Stimulated activated CD8-positive, alpha-beta memory T cell treated with anti-CD3 and anti-CD28 coated beads, Interleukin-4, amount 100 ng/mL, for 1 hour (primary cell): ENCODE measurements at places on chromosomes 4 and X.

GRCh38 chrX:23066588-23067281 lies 67.0 kb downstream of the DDX53 start:
- no peak for DNase-seq

DNA sequence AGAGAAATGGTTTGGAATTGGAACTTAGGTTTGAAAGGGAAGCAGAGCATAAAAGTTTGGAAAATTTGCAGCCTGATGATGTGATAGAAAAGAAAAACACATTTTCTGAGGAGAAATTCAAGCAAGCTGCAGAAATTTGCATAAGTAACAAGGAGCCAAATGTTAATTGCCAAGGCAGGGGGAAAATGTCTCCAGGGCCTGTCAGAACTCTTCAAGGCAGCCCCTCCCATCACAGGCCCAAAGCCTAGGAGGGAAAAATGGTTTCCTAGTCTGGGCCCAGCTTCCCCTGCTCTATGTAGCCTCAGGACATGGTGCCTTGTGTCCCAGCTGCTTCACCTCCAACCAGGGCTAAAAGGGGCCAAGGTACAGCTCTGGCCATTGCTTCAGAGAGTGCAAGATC lies 21.2 kb upstream of the DUSP21 start:
- no peak for DNase-seq

- no peak for DNase-seq
Observed at GRCh38 chrX:4129626-4130025, 416.2 kb upstream of the PRKX start.

DNA sequence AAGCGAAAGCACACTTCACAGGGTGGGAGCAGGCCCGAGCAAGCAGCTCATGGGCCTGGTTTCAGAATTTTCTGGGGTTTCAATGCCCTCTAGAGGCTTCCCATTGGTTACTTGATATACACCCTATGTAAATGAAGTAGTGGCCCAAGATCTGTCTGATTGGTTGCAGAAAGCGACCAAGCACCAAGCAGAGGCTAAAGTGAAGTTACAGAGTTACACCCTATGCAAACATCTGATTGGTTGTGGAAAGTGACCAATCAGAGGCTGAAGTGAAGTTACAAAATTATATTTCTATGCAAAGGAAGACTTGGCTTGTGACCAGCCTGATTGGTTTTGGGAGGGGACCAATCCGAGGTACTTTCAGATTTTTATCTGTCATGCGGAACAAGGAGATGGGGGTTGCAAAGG lies 8.2 kb downstream of the FHIP1A start:
- no peak for DNase-seq

DNA sequence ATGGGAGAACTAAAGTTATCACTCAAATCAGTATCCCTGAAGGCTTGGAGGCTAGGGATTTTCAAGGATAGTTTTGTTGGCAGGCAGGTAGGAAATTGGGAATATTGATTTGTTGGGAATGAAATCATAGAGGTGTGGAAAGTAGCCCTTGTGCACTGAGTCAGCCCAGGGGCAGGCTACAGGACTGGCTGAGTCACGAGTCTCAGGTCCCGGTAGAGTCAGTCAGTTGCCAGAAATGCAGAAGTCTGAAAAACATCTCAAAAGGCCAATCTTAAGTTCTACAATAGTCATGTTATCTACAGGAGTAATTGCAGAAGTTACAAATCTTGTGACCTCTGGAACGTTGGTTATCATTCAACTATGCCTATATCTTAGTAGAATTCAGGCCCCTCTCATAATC lies 153.1 kb downstream of the GC start:
- no peak for DNase-seq

DNA sequence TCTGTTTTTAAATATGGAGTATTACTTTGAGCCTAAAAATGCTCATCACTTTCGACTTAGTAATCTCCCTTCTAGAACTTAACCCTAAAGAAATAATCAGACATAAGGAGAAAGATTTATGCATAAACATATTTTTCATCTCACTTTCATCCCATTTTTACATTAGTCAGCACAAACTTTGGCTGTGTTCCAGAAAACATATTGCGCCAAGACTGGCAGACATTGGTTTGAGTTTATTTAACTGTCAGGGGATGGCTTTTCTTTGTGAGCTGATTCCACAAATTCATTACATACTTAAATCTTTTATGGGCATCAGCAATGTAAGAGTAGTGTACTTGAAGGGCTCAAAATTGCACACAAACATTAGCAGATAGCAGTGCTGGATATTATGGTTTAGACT lies 23.7 kb downstream of the MAOA start:
- DNase-seq, result no peak

DNA sequence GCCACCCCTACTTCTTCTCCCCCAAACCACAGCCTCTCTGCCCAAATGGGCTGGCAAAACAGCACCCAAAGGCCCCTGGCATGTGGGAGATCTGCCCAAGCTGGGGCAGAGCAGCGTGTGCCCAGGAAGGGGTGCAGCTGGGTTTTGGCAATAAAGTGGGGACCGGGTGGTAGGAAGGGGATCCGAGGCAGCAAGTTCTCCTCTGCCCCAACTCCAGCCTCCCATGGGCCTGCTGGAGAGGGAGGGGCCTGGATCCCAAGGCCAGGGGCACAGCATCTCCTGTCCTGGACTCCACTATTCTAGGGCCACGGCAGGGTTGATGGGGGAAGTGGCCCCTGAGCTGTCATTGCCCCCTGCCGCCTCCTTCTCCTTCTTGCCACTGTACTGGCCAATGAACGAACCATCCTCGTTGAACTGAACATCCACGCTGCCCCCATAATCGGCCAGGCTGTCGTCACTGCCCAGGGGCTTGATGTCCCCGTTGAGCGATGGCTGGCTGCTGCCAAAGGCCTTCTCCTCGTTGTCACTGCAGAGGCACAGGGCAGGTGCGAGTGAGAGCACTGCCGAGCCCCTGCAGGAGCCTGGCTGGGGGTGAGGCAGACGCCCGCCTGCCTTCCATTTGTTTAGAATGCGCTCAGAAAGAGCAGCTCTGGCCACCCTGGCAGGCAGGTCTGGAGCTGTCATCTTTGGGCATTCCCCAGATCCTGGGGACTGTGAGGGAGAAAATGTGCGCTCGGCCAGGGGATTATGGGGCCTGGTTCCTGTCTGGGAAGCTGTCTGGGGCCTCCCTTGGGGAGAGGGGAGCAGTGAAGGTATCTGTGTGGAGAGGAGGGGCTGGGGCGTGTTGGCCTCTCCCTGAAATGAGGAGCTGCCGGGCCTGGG lies 23.4 kb downstream of the L1CAM start:
- no peak for DNase-seq

DNA sequence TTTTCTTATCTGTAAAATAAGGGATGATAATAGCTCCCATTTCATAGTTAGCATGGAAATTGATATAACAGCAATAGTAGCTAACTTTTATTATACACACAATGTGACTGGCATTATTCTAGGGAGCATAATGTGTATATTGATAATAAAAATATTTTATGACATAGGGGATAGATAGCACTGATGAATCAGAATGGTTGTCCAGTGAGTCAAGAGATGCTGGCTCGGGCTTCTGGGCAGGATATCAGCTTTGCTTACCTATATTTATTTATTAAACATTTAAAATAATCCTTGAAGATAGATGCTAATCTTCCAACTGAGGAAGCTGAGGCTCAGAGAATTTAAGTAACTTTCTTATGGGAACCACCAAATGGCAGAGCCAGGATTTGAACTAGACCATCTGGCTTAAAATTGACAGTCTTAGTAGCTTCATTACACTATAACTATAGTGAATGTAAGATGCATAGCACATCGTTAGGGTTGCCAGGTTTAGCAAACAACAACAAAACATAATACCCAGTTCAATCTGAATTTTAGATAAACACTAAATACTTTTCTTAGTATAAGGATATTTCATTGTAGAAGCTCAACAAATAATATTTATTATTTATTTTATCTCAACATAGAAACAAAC lies 2.7 kb downstream of the AFP start:
- DNase-seq, result no peak

DNA sequence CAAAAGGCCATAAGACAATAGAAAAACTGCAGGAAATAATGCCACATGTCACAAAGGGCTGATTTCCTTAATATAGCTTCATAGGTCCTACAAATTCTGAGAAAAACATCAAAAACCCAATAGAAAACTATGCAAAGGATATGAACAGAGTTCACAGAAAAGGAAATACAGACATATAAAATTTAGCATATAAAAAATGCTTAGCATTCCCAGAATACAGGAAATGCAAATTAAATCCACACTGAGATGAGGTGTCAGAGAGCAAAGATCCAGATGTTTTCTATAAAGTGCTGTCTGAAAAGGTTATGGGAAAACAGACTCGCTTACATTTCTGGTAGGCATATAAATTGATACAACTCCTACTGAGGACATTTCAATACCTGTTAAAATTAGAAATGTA lies 33.8 kb downstream of the TXK start:
- no peak for DNase-seq

DNA sequence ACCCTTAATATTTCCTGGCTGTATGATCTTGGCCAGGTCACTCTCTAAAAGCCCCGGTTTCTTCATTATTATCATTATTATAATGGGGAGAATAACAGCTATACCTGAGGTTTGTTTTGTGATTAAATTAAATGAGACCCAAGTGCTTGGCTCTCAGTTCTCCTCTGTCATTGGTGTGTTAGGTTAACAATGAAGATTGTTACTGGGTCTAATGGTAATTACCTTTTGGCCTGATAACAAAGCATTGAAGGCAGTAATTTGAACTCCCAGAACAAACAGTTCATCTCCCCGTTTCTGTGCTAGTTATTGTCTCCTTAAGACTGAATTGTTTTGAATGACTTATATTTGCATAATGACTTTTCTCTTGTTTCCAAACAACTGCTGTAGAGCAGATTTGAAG lies 6.8 kb upstream of the ANAPC4 start:
- DNase-seq, result no peak

- no peak for DNase-seq
Observed at GRCh38 chr4:152929888-152930287, 6.2 kb upstream of the FHDC1 start.

DNA sequence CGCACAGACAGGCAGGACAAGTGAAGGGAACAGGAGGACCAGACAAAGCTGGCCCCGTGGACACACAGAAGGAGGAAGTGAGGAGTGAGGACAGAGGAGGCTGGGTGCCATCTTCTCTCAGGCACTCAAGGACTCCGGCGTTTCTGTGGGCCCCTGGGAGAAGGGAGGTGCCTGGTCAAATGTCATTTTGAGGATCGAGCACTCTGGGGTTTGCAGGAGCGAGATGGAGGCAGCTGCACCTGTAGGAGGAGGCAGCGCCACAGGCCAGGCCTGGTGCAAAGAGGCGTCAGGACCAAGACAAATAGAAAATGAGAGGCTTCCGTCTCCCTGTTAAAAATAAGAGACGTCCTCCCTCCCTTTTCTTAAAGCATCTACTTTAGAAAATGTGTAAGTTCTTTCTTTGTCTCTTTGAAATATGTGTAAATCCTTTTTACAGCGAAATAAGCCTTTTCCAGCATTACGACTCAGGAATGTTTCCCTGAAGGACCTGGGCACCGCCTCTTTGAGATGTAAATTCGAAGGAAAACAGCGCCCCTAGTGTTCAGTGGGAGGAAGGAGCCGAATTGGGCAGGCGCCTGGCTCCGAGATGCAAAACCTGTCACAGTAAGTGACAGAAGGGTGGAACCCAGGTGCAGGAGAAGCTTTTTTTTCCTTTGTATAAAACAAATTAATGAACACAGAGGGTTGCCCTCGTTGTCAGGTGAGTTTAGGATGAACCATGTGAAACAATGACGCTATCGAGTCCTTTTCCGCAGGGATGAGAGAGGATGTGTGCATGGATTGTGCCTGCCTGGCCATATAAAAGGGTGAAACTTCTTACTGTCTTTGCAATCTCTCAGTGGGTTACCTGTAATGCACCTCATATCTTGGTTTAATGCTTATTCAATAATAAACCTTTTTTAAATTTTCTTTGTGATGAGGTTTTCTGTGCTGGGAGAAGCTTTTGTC lies 1.4 kb upstream of the C4orf50 start:
- DNase-seq, result no peak

DNA sequence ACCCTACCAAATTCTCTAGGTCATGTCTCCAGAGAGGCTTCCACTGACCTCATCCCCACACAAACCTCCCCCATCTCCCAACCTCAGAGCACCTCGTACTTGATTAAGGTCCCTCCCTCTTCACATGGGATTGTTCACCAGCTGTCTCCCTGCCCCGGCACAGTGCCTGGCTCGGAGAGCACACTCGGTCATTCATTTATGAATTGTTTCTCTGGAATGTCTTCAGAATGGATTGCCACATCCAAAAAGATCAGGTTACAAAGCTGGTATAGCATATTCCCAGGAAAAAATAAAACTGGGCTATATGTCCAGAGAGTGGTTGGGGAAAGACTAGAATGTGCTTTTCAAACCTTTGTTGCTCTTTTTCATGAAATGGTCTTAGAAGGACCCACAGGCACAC lies 21.6 kb downstream of the JAKMIP1 start:
- DNase-seq, result no peak
